ENCODE measurements at places on chromosomes 1 and 21.

DNA sequence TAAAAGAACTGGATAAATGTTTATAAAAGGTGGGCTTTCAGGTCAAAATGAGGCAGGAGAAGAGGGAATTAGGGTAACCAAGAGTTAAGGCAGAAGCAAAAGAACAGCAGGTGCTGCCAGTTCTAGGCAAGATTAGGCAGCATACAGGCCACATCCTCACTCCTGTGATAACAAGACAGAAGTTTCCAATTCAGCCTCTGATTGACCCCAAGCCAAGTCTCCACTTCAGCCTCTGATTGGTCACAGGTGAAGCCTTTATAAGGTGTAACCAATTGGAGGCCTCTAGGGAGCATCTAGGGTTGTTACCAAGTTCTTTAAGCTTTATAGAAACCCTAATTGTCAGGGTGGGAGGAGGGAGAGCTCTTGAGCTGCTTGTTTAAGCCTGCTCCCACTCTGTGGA, 160.8 kb downstream of the MATN1 start:
- no peak for ATAC-seq

- ATAC-seq = no peak
Measured at GRCh38 chr1:244347942-244348341, 103.8 kb downstream of the ADSS2 start.

DNA sequence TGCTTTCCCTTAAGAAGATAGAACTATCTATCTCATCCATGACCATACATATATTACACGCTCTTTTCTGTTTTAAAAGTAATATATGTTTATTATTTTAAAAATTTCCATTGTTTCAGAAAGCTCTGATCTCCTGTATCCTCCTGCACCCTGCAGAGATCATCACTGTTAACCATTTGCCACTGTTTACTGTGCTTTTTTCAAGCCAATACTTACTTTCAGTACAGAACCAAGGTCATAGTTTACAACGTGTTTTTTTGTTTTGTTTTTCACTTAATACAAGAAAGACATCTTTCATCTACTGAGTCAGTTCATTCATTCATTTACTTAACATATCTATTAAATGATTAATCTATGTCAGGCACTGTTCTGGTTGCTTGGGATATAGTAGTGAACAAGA, 10.2 kb downstream of the SESN2 start:
- ATAC-seq = no peak

- no peak for ATAC-seq
Measured at GRCh38 chr1:4327142-4327541, 327.3 kb upstream of the AJAP1 start.

GRCh38 chr1:100720101-100720500, 559 bp downstream of the VCAM1 start:
- no peak for ATAC-seq

DNA sequence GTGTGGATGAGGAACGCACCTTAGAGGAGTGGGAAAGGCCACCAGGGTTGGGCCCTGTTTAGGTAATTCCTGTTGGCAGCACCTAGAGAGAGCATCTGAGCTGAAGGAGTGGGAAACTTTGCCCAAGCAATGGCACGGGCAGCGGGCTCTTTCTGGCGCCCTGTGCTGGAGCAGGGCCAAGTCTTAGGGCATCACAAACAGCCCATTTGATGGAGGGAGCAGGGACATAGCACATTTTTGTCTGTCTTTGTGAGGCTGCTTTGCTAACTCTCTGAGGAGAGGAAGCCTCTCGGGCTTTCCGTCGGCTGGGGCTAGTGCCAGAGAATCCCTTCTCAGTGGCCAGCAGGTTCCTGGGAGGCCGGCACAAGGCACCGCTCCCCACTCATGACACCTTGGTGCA, 22.5 kb upstream of the CNTN2 start:
- ATAC-seq = no peak

GRCh38 chr1:44089371-44090048, 29.1 kb upstream of the KLF17 start:
- ATAC-seq = no peak

Measured in activated CD4-positive, CD25-positive, alpha-beta regulatory T cell treated with anti-CD3 and anti-CD28 coated beads, Interleukin-2, amount 50 U/mL, for 24 hours (primary cell).